ENCODE measurements at places on chromosomes 4 and X.

DNA sequence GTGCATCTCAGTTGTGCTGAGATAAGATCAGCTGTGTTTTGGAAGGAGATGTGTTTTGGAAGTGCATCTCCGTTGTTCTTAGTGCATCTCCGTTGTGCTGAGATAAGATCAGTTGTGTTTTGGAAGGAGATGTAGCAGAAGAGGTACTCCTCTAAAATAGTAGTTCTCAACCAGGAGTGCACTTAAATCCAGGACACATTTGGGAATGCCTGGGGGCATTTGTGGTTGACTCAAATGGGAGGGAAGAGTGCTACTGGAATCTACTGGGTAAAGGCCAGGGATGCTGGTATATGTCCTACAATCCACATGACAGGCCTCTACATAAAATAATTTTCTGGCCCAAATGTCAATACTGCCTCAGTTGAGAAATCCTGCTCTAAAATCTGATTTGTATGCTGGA is 70.8 kb upstream of the CHRDL1 start:
- no peak for DNase-seq

- no peak for DNase-seq
Observed at GRCh38 chrX:137427816-137428215, 138.1 kb upstream of the ZIC3 start.

DNA sequence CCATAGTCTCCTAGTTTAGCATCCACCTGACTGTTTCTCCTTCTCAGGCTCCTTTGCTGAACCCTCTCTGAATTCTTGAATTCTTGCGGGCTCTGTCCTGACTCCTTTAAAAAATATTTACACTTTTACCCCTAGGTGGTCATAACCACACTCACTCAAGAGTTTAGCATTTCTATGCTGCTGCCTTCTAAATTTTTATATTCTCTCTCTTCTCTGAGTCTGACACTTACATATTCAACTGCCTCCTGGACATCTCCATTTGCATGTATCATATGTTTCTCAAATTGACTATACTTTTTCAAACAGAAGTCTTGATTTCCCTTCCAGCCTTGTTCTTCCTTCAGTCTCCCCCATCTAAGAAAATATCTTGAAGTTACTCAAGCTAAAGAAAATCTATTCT is 31.6 kb downstream of the ARL9 start:
- DNase-seq: no peak

- DNase-seq: no peak
Observed at GRCh38 chrX:8237718-8238117, 66.7 kb upstream of the VCX2 start.

GRCh38 chr4:179095585-179096221 is 1653.5 kb upstream of the AGA start:
- DNase-seq: no peak

- no peak for DNase-seq
Observed at GRCh38 chr4:165788686-165789463, 84.2 kb upstream of the TLL1 start.

- DNase-seq: peak; percentile 9
Observed at GRCh38 chr4:27084685-27085361, 224.2 kb downstream of the STIM2 start.

- no peak for DNase-seq
Observed at GRCh38 chr4:15013585-15013984, 11.3 kb downstream of the CPEB2 start.

DNA sequence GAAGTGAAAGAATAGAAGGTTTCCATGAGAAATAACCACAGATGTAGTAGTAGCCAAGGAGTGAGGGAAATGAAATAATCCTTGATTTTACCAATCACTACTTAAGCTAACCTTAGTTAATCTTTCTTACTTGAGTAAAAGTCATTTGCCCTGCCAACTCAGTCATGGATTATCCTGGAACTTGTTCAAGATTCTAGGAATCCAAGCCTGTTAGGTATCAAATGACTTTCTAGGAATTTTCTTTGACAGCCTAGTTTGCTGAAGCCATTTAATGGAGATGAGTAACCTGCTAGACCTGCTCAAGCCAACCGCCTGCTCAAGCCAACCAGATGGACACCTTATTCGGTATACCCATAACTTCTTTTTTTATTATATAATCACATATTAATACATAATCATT is 180.5 kb downstream of the KLHL13 start:
- no peak for DNase-seq

- DNase-seq: no peak
Observed at GRCh38 chr4:102638621-102639020, 122.1 kb downstream of the MANBA start.

- DNase-seq: no peak
Observed at GRCh38 chrX:46624090-46624786, 50.7 kb downstream of the CHST7 start.

- DNase-seq: no peak
Observed at GRCh38 chrX:439241-439640, 52.5 kb upstream of the PPP2R3B start.

GRCh38 chr4:128660361-128661215 is 148.9 kb upstream of the JADE1 start:
- DNase-seq: no peak

DNA sequence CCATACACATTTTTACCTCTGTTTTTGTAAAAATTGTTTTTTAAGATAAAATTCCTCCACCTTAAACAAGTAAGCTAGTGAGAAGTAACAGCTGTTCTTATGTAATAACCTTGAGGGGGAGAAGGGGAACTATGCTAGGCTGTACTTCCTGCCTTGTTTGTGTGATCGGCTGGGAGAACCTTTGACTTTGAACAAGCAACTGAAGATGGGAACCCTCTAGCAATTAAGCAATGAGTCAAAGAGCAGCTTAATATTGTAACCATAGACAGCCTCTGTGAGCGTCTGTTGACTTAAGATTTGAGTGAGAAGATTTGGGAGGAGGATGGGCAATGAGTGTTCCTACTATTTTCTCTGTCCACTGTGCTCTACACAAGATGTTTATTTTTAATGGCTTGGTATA is 135.1 kb downstream of the SCLT1 start:
- DNase-seq: no peak

- DNase-seq: no peak
Observed at GRCh38 chr4:26746802-26747213, 113.8 kb upstream of the STIM2 start.

GRCh38 chr4:174036576-174036975 is 246.9 kb downstream of the FBXO8 start:
- no peak for DNase-seq

DNA sequence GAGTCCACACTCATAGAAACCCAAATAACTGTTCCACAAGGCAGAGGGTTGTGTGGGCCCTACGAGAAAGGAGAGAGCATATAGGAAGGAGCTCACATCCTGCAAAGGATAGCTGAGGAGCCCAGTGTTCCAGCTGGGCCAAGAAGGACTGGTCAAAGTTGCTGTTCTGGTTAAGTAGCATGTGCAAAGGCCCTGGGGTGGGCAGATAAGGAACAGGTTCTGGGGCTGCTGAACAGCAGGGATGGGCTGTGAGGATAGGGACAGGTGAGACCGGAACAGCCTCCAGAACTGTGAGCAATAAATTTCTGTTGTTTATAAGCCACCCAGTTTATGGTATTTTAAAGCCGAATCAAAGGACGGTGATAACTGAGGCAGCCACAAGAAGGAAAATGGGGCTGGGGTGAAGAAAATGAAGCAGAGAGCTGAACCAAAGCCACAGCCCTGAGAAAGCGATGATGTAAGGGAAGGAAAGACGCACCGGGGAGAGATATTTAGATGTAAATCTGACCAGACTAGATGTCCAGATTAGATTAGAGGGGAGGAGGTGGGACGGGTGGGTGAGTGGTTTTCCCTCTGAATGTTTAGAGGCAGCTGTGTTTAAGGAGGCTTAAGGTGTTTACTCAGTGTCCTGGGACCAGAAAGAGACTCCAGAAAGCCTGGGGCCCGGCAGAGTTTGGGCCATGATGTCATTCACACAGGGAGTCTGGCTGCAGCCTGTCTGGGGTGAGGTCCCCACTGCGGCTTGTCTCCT is 180.8 kb upstream of the BCOR start:
- peak; percentile 72 for DNase-seq

DNA sequence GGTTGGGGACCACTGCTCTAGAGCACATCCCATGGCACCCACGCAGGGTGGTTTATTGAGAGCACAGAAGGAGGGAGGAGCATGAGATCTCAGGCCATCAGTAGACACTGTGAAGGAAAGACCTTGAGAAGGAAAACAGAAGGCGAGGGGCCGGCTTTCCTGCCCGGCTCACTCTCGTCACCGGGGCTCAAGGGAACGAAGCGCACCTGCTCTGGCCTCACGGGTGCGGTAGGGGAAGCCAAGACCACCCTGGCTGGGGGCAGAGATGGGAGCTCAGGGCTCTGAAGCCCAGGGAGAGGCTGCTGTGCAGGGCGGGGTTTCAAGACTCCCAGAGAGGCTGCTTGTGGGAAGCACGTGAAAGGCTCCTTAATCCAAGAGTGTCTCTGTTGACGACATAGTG is 105.9 kb downstream of the TNIP2 start:
- DNase-seq: no peak

DNA sequence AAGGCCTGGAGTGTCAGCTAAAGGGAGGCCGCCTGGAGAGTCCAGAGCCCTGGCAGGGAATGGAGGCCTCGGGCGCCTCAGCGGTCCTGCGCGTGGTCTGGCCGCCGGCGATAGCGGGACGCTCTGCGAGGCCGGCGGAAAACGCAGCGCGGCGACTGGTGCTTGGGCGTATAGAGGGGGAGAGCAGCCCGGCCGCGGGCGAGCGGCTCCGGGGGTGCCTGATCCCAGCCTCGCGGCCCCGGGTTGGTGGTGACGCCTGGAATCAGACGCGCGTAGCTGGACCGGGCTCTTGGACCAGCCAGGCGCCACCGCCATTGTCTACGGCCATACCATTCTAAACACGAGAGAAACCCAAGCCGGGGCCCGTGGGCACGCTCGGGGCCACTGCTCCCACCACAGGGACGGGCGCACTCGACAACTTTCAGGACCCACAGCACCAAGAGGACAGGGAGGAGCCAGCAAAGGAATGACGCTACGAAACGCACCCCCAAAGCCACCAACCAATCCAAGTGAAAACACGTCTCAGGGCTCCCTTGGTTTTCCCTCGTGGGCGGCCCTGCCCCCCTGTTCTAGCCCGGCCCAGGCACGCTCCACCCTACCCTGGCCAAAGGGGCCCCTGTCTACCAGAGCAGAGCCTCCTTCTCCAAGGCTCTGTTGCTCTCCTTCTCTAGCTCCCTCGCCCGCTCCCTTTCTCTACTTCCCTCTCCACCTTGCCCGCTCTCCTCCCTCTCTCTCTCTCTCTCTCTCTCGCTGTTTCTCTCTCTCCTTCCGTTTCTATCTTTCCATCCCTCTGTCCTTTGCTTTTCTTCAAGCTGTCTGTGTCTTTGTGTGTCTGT is 7.8 kb downstream of the FRG2 start:
- no peak for DNase-seq

GRCh38 chrX:26574234-26574633 is 358.3 kb downstream of the MAGEB5 start:
- no peak for DNase-seq

DNA sequence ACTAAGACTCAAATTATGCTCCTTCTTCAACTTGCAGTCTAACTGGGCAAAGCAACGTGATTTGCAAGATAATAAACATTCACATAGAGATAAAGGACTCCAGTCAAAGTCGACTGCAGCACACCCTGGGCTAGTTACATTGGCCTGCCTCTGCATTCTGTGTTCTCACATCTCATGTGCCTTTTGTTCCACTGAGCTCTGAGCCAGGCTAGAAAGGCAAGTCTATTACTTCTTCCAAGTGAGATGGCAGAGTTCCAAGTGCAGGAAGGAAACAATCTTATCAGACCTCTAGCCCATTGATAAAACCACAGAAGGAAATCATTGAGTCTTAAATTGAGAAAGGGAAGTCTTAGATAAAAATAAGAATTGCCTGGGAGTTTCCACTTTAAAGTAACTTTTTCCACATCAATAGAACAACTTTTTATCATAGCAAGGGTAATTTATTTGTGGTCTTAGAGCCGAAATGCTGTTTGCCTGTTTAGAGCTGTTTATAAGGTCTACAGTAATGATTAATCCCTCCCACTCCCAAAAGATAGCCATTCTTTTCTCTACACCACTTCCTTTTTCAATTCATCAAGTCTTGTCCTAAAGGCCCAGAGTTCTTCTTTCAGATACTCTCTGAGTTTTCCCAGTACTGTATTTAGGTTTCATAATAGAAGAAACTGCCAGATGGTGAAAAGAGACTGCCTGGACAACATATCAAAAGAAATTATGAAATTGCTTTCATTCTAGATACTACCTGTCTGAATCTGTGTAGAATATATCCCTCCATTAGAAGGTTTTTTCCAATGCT is 200.2 kb downstream of the GUCY2F start:
- DNase-seq: no peak

- DNase-seq: peak; percentile 10
Observed at GRCh38 chrX:16882169-16882568, 12.0 kb upstream of the RBBP7 start.

GRCh38 chr4:7719354-7720174 is 220.1 kb downstream of the AFAP1 start:
- DNase-seq: peak; percentile 70

GRCh38 chrX:10395179-10395578 is 225.2 kb downstream of the MID1 start:
- no peak for DNase-seq

DNA sequence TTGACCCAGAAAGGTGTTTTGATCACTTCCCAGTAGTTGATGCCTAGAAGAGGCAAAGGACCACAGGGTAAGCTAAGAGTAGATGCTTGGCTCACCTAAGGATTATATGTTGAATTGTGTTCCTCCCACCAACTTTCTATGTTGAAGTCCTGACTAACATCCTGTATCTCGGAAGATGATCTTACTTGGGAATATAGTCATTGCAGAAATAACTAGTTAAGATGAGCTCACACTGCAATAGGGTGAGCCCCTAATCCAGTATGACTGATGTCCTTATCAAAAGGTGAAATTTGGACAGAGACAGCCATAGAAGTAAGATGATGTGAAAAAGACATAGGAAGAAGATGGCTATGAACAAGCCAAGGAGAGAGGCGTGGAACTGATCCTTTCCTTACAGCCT is 3.3 kb upstream of the HMGB2 start:
- DNase-seq: no peak

- no peak for DNase-seq
Observed at GRCh38 chr4:62191451-62192240, 991.5 kb downstream of the ADGRL3 start.

GRCh38 chr4:75823812-75824211 is 78.4 kb downstream of the PPEF2 start:
- no peak for DNase-seq

DNA sequence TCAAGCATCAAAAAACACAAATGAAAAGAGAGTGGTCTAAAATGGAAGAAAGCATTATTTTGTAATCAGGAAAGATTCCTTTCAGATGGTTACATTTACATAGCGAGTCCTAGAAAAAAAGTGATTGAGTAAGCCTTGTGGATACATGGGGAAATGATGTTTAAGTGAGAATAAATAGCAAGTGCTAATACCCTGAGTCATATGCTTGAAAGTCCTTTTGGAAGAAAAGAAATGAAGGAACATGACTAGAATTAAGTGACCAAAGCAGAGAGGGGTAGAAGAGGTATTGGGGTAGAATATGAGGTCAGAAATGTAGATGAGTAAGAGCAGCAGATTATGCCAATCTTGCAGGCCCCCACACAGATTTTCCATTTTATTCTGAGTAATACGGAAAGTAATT is 814.8 kb upstream of the GRID2 start:
- DNase-seq: no peak

DNA sequence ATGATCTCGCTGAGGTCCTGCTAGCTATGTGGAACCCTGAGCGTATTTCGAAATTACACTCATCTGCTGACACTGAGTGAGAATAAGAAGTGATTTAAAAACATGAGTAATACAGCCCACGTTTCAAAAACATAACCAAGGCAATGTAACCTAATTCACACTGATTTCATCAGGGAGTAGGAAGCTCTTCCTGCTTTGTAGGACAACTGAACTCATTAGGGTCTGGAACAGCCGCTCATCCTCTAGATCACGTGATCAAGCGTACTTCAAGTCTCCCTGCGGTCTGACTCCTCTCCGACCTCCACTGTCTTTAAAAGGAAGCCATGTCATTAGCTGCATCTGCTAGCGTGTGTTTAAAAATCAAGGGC is 138.0 kb downstream of the NSUN7 start:
- no peak for DNase-seq
